ENCODE measurements at places on chromosomes 16 and 17. TPM values are rescaled to one million over a fixed set of nuclear protein-coding genes. Genes with fewer than 3 reads are reported as not detected.

Gene CCP110
- 11.6 TPM for polyA plus RNA-seq

- no peak for DNase-seq
Observed at GRCh38 chr17:42529061-42529460, 7.0 kb upstream of the NAGLU start.

DNA sequence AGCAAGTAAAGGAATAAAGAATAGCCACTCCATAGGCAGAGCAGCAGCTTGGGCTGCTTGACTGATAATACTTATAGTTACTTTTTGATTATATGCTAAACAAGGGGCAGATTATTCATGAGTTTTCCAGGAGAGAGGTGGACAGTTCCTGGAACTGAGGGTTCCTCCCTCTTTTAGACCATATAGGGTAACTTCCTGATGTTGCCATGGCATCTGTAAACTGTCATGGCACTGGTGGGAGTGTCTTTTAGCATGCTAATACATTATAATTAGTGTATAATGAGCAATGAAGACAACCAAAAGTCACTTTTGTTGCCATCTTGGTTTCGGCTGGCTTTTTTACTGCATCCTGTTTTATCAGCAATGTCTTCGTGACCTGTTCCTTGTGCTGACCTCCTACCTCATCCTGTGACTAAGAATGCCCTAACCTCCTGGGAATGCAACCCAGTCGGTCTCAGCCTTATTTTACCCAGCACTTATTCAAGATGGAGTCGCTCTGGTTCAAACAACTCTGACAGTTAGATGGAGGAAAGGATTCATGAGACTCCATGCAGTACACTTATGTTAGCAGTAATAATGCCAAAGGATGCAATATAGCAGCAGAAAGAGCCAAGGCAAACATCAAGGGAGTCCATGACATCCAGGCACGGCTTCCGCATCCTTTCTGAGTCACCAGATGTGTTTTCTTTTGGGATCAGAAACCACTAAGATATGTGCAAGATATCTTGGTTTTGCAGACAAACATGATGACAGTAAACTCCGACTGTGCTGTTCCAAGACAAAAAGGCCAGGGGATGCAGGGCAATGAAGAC lies 55.8 kb upstream of the B4GALNT2 start:
- no peak for DNase-seq

DNA sequence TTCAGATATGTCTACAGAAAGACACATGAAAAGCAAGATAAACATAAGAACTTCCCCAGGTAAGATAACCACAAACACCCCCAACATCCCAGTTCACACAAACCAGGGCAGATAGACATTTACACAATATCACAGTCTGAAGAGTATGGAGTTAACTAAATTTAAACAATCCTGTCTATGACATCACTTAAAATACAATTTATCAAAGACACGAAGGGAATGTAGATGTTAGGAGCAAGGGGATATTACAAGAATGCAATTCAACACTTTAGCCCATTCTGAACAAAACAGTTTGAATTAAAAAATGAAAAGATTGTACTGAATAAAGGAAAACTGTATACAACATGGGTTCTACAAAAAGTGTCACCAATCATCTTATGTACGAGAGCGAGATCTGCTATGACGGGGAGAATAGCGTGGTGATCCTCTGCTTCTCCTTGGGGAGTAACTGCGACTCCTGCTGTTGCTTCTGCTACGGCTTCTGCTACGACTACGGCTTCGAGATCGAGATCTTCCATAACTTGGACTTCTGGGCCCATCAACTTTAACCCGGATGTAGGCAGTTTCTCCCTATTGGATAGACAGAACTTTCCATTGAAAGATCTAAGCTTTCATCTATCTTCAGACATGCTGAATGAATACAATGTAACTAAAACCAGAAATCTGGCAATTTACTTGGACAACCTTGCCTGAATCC lies 1.9 kb downstream of the SRSF1 start:
- no peak for DNase-seq
